ENCODE measurements at places on chromosomes 7 and 10. TPM values are rescaled to one million over a fixed set of nuclear protein-coding genes. Genes with fewer than 3 reads are reported as not detected.

DNA sequence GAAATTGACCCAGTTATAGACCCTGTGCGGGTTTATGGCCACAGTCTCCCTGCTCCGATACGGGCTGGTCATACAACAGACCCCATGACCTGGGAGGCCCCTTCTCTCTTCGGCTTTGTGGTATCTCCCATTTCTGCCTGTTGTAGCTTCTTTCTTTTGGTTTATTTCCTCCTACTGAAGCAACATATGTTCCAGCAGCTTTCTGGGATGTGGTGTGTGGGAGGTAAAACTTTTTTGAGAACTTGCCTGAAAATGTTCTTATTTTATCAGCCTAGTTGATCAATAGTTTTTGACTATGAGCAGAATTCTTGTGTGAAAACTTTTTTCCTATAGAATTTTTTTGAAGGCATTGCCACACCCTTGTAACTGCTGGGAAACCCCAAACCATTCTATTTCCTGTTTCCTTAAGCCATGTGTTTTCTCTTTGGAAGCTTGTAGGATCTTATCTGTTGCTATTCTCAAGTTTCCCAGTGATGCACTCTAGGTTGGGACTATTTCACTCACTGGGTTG lies 80.0 kb downstream of the DAGLB start:
- DNase-seq, result no peak

DNA sequence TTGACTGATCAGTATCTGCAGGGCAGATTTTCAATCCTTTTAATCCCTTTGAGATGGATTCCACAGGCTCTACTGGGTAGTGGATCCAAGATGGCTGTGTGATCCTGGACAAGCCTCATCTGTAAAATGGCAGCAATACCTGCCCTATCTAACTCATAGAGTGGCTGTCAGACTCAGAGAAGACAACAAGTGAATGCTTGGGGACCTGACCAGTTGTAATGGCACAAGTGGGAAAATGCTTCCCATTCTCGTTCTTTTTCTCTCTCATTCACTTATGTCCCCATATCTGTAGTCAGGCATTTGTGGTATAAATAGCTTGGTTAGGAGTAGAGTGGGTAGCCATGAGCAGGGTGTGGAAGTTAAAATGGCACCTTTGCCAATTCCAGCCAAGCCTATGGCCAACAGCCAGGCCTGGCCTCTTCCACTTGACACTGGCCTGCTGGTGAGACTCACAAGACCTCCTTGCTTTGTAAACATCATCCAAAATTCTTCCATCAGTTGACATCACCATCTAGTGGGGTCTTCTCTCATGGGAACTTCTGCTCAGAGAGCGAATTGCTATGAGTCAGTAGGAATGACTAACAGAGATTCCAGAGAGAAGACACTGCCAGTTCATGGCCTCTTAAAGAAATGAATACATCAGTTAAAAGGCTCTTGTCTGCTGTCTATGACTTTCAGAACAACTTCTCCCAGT lies 150.1 kb downstream of the PLPP4 start:
- DNase-seq, result no peak

GRCh38 chr10:129847741-129848483 lies 116.2 kb downstream of the EBF3 start:
- DNase-seq, result peak; percentile 79

- no peak for DNase-seq
Observed at GRCh38 chr10:33703501-33704213, 369.2 kb upstream of the NRP1 start.

GRCh38 chr10:29859521-29860130 lies 199.8 kb downstream of the JCAD start:
- DNase-seq, result no peak

GRCh38 chr10:9301148-9301547 lies 1246.7 kb downstream of the GATA3 start:
- DNase-seq, result no peak

- DNase-seq, result no peak
Observed at GRCh38 chr10:124715439-124715838, 28.7 kb downstream of the FAM53B start.

- DNase-seq, result no peak
Observed at GRCh38 chr10:102450124-102450373, 1.3 kb downstream of the C10orf95 start.

GRCh38 chr7:68417659-68418058 lies 1180.6 kb upstream of the AUTS2 start:
- DNase-seq, result no peak

DNA sequence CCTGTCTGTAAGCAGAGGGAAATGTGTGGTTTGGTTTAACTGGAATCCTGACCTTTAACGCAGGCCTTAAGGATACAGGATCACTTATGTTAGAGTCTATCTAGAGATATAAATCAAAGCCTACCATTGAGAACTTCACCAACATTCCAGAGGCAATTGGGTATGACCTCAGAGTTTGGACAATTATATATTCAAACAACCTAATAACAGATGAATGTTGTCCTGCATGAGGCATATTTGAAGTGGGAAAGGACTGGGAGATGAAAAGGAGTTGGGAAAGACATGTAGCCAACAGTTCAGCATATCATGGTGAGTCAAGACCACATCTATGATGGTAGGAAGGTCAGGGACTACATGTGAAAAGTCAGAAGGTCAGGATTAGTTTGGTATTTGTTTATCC lies 274.2 kb downstream of the DOCK4 start:
- no peak for DNase-seq

DNA sequence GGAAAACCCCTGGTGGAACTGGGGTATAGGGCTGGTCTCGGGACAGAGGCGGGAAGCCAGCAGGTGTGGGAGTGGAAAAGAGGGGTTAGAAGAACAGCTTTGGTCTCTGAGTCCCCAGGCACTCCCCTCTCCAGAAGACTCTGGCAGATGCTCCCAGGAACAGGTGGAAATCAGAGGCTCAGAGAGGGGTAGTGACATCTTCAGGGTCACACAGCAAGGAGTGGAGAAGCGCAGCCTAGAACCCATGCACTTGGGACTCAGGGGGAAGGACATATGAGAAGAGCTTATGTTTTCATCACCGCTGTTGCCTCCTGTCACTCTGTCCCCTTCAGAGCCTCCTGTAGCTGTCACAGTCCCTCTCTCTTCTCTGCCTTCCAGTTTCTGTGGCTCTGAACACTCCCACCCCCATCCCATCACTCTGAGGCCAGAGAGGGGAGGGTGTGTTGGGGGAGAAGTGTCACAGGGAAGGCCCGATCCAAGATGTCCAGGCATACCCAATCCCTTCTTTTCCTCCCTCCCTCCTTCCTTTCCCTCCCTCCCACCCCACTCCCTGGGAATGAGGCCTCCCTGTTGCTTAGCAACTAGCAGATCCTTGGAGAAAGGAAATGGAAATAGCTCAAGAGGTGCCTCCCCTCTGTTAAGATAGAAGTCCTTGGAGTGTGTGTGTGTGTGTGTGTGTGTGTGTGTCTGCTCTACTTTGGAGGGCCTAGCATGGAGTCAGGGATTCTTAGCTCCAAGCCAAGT lies 32.0 kb downstream of the SRRM3 start:
- no peak for DNase-seq

GRCh38 chr10:122161795-122162194 lies 109.3 kb upstream of the BTBD16 start:
- no peak for DNase-seq

- no peak for DNase-seq
Observed at GRCh38 chr10:22105270-22105669, 101.7 kb upstream of the DNAJC1 start.

Gene CYCS
- total RNA-seq, result 29.3 TPM

Gene SPACDR
- 0.26 TPM for total RNA-seq

Gene GPR15LG
- total RNA-seq, result 19.1 TPM

Gene CDK14
- total RNA-seq, result 8.4 TPM

Gene TMEM140
- 8.6 TPM for total RNA-seq

Gene DNAJB6
- total RNA-seq, result 188 TPM

Gene BAMBI
- 14.8 TPM for total RNA-seq

Measured in lower leg skin (tissue), 4 donors.